Activated CD4-positive, alpha-beta T cell treated with anti-CD3 and anti-CD28 coated beads, Interleukin-2, amount 50 U/mL, for 1 hour (primary cell): ENCODE measurements at places on chromosomes 13 and 19.

- no peak for DNase-seq
Measured at GRCh38 chr13:55887561-55887960, 1253.2 kb upstream of the PRR20A start.

GRCh38 chr13:93201992-93202558 is 24.5 kb upstream of the GPC6 start:
- no peak for DNase-seq

DNA sequence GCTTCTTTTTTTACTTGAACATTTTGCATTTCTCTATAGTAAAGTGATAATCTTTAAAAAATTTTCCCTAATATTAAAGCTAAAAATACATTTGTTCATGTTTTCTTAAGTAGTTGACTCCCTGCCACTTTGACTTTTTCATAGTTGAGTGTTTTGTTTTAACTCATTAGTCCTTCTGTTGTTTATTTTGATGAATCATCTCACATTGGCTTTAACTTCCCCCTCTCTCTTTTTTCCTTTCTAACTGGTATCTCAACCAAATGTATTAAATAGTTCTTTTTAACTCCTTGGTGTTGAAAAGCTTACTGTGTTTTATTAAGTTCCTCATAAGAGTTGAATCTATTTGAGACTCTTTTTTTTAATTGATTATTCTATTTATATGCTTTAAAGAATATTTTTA is 2.8 kb downstream of the TNFSF13B start:
- no peak for DNase-seq

DNA sequence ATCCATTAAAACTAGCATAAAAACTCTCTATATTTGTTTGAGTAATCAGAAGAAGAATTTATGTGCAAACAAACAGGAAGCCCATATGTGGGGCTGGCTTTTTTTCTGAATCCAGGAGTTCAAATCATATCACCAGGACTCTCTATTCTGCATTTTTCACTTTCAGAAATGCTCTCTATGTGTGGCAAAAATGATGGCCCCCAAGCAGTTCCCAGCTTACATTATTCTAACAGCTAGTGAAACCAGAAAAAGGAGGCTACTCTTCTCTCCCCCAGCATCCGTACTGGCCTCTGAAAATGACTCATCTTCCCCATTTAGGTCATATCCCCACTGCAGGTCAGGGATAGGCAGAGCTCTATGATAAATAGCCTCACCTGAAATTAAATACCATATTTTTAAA is 20.4 kb downstream of the RBM26 start:
- no peak for DNase-seq

- DNase-seq: no peak
Measured at GRCh38 chr19:30646806-30647205, 274.6 kb downstream of the ZNF536 start.

GRCh38 chr19:16175954-16176353 is 2.6 kb upstream of the CIB3 start:
- DNase-seq: no peak

DNA sequence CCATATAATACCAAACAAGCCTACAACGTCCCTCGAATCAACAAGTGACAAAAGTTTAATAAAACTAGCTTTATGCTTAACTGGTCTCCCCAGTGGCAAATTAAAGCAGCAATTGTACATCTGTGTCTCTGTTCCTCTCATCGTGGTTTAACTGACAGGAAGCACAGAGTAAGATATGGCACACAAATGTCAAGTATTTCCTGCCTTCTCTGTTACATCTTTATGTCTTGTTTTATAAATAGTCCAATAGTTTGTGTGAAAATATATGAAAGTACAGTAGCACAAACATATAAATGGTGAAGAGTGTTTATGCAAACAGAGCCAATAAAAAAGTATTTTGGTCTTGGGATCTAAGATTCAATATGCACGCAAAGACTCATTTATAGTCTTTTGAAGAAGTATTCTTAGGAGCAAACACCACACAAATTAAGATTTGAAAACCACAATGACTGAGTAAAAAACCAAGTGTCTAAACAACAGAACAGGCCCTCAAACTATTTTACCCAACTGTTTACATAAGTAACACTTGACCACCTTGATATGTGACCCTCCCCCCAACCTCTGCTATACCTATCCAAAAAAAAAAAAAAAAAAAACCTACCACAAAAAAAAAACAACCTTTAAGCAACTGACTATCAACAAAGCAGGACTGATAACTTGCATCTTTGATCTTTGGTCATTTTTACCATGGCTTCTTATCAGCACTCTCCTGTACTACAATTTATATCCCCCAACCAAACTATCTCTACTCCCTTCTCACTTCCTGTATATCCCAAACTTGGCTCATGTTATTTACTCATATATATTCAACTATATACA is 14.0 kb downstream of the ELF1 start:
- DNase-seq: no peak

DNA sequence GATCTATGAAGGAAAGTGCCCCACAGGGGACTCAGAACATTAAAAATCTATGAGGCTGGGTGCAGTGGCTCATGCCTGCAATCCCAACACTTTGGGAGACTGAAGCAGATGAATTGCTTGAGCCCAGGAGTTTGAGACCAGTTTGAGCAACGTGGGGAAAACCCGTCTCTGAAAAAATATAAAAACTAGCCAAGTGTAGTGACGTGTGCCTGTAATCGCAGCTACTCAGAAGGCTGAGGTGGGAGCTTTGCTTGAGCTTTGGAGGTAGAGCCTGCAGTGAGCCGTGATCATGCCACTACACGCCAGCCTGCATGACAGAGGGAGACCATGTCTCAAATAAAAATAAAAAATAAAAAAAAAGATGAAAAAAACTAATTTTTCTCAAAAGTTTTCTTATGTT is 1070.6 kb downstream of the PCDH9 start:
- DNase-seq: no peak
